ENCODE measurements at places on chromosomes 13 and 19.

GRCh38 chr19:45164577-45165335 is 4.0 kb upstream of the NKPD1 start:
- no peak for DNase-seq

GRCh38 chr13:108409730-108410129 is 140.2 kb downstream of the TNFSF13B start:
- no peak for DNase-seq

DNA sequence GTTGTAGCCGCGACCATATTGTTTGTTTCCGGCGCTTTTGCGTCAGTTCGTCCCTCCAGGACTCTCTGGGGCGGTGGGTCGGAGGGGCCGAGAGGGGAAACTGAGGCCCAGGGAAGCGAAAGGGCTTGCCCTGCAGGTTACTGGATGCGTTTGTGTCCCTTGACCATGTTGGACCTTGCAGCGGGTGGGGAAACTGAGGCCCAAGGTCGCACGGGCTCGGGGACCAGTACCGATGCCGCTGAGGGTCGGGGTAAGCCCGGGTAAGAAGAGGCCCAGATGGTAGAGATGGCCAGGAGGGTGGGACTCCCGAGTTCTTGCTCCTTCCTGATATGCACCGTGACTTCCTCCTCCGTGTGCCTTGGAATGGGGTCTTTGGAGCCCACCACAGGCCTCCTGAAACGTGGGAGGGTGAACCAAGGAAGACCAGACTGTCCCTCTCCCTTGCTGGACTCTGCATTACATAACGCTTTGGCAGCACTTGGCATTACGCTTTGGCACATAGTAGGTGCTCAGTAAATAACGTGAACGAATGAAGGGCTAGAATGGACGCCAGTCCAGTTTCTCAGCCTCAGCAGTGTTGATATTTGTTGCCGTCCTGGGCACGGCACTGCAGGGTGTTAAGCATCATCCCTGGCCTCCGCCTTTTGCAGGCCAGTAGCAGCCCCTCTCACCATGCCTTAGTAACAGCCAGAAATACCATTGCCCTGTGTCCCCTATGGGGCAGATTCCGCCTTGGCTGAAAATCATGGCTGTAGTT is 743 bp downstream of the CHAF1A start:
- no peak for DNase-seq

DNA sequence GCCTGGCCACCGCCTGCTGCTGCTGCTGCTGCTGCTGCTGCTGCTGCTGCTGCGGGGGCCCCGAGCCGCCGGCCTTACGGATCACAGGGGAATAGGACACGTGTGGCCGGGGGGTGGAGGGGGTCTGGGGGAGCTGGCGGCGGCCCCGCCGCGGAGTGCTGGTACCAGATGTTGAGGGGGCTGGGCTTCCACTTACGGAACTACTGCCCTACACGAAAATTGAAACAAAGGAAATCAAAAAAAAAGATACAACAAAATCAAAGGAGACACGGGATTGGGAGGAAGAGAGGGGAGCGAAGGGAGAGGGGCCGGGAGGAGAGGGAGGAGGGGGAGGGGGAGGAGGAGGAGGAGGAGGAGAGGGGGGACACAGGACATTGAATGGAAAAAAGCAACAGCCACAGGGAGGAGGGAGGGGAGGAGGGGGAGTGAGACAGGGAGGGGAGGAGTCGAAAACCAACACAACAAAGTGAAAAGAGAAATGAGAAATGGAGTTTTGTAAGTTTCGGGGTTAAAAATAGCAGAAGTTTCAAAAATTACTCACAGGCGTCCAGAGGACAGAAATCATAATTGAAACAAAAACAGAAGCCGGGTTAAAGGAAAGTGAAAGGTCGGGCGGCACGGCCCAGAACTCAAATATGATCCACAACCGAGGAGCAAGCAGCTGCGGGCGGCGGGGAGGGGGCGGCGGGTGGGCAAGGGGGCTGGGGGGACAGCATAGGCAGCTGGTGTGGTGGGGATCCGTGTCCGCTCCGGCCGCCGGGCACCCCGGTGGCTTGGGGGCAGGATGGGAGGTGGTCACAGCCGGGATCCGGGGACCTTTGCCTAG is 57.8 kb downstream of the IER2 start:
- no peak for DNase-seq

DNA sequence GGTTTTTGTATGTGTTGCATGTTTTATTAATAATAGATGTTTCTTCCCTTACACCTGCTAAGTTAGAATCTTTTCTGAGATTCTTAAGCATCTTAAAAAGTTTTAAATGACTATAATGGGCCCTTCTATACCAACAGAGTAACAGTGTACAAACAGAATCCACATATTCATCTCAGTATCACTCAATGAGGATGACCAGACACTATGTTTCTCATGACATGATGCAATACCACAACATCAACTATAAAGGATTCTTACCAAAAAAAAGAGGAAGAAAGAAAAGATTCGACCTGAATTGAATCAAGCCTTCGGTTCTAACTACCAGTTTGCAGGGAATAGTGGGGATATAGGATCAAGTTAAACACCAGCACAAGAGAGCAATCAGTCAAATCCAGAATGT is 56.5 kb downstream of the INTS6 start:
- no peak for DNase-seq

DNA sequence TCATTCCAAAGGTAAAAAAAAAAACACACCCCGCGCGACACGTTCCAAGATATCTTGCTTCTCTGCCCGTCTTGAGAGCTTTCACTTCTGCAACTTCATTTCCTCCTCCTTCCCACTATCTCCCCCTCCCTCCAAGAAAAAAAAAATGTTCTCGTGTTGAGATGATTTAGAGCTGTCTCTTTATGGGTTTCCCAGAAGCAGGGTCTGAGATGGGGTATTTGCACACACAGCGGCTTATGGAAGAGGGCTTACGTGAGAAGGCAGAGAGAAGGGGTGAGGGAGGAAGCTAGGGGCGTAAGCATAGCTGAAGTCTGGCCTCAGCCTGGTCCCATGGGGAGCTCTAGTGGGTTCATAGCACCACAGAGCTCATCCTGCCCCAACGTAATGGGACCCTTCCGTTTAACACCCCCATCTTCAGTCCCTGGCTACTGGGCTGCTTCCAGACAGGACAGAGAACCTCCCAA is 31.3 kb upstream of the USE1 start:
- DNase-seq, result no peak

DNA sequence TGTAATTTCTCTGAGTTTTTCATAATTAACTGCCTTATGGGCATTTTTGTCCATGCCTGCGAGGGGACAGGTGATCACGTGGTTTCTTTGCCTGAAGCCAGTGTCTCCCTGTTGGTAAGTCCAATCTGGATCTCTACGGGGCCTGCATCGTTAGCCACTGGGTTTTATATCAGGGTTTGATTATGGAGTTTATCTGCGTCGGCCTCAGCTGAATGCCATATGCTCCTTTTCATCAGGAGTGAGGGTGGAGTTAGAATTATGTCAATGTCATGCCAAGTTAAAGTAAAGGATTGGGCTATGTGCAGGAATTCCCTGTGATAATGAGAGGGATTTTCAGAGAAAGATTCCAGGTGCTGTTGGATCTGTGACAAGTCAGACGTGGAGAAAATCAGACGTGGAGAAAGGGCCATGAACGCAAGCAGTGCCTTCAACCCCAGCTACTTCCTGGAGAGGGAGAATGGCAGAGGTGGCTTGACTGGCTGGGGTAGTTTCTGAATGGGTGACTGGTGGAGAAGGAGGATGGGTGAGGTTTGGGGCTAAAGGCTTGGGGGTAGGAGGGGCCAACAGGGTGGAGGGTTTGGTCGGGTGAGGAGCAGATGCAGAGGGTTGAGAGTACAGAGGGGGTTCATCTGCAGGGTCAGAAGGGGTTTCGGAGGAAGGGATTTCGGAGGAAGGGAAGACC is 24.3 kb downstream of the TMEM255B start:
- no peak for DNase-seq

- no peak for DNase-seq
Observed at GRCh38 chr13:82713687-82714405, 1168.4 kb downstream of the SLITRK1 start.

GRCh38 chr19:8334458-8335342 is 8.4 kb downstream of the KANK3 start:
- no peak for DNase-seq

- DNase-seq, result no peak
Observed at GRCh38 chr13:75869981-75870380, 233.9 kb downstream of the LMO7 start.

DNA sequence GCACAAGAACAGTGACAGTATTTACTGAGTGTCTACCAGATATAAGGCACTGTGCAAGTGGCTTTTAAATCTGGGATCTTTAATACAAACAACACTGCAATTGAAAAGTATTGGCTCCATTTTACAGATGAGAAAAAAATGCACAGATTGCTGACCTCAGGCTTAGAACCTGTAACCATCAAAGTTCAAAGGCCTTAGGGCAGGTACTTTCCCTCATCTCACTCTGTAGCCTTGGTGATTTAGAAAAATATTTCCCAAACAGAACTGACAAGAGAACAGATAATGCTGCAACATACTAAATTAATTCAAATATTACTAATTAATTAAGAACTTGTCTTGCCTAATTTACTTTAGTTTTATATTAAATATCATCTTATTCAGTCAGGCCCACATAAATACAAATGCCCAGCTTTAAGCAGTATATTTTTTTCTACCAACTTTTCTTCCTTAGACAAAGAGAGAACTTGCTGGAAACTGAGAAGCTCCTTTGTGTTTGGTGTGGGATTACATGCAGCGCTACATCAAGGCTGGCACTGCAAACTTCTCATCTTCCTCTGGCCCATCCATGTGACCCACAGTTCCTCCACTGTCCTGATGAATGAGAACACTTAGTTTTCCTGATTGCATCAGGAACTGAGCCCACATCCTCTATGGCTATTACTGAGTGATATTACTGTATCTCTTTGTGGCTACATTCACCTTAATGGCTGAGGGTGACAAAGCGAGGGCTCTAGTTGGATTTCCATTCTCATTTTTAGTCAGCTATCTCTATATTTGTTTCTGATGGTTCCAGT is 302.1 kb downstream of the ENOX1 start:
- no peak for DNase-seq

DNA sequence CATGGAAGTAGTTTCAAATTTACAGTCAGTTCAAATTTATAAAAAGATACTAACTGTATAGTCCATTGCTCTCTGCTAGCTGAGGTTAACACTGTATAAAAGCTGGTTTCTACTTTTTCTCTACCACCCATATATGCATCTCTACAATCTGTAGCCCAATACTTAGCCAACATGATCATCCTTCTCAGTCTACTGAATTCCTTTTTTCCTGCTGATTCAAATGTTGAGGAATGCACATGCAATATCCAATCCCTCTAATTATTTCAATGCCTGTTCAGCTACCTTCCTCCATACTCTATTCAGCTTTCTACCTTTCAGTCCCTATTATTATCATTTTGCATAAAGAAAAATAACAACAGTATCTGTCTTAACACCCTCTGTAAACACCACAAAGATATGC is 15.6 kb downstream of the KPNA3 start:
- no peak for DNase-seq

DNA sequence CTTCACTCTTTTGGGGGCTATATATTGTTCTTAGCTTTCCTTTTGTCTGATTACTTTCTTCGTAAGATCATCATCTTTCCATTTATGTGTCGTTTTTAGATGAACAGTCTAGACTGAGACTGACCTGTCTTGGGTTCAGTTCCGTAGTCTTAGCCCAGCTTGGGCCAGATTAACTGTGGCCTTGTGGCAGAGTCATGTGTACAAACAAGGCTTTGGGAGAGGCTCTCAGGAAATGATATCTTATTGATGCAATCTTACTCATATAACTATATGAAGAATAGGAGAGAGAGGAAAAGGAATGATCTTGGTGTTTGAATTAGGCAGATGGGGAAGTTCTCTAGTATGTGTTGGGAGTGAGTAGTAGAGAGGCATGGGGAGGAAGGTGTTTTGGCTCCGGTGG is 6.8 kb upstream of the ERCC5 start:
- DNase-seq, result no peak

GRCh38 chr13:24887759-24888158 is 123.8 kb downstream of the RNF17 start:
- DNase-seq, result no peak

DNA sequence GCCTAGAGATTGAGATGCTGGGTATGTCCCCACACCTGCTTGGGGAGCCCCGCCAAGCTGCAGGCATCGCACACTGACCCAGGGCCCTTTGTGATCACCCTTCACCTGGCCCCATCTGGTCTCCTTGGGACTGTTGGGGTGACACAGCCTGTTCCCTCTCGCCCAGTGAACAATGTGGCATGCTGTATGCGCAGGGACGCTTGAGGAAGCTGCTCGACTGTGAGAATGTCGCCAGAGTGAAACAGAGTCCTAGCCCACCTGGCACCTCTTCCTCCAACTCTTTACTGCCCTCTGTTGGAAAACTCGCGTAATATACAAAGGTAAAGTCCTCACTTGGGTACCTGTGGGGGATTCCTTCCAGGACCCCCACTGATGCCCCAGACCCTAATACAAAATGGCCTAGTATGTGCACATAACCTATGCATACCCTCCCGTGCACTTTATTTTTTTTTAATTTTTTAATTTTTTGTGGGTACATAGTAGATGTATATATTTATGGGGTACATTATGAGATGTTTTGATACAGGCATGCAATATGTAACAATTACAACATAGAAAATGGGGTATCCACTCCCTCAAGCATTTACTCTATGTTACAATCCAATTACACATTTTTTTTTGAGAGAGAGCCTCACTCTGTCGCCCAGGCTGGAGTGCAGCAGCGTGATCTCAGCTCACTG is 9.0 kb downstream of the BLOC1S3 start:
- no peak for DNase-seq

- DNase-seq, result no peak
Observed at GRCh38 chr19:10518444-10519361, 1.5 kb upstream of the S1PR5 start.

- no peak for DNase-seq
Observed at GRCh38 chr13:52779103-52779502, 39.5 kb upstream of the CNMD start.

DNA sequence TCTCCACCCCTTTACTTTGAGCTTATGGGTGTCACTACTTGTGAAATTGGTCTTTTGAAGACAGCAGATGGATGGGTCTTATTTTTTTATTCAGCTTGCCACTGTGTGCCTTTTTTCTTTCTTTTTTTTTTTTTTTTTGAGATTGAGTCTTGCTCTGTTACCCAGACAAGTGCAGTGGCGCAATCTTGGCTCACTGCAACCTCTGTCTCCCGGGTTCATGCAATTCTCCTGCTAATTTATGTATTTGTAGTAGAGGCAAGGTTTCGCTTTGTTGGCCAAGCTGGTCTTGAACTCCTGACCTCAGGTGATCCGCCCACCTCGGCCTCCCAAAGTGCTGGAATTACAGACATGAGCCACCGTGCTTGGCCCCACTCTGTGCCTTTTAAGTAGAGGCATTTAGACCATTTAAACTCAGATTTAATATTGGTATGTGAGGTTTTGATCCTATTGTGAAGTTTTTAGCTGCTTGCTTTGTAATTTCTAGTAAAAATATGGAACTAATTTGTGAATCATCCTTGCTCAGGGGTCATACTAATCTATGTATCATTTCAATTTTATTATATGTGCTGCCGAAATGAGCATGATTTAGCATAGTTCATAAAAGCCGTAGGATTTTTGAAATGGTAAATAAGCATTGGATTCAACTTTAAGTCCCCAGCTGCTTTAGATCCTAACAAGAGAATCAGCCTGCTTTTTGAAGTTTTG is 584.5 kb downstream of the SLITRK1 start:
- DNase-seq, result no peak

GRCh38 chr13:47983070-47983469 is 18.0 kb downstream of the SUCLA2 start:
- no peak for DNase-seq

All from NT2/D1 (cell line).